Hematopoietic multipotent progenitor cell treated with erythropoietin and hydrocortisone succinate and interleukin-3 and kit ligand, for 6 days (in vitro differentiated cells): ENCODE measurements at places on chromosomes 11 and 22.

DNA sequence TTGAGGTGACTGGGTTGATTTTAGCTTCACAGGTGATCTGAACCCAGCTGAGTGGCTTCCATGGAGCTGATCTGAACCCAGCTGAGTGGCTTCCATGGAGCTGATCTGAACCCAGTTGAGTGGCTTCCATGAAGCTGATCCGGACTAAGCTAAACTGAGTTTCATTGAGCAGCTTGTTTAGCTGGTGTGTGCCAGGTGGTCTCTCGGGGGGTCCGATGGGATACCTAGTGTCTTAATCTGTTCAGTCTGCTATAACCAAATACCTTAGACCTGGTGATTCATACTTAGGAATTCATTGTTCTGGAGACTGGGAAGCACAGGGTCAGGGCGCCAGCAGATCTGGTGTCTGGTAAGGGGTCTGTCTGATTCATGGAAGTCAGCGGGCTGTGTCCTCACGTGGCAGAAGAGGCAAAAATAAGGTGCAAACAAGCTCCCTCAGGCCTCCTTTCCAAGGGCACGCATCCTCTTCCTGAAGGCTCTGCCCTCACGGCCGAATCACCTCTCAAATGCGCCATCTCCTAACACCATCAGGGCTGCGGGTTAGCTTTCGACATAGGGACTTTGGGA, 52.5 kb upstream of the KCNQ1OT1 start:
- no peak for DNase-seq

DNA sequence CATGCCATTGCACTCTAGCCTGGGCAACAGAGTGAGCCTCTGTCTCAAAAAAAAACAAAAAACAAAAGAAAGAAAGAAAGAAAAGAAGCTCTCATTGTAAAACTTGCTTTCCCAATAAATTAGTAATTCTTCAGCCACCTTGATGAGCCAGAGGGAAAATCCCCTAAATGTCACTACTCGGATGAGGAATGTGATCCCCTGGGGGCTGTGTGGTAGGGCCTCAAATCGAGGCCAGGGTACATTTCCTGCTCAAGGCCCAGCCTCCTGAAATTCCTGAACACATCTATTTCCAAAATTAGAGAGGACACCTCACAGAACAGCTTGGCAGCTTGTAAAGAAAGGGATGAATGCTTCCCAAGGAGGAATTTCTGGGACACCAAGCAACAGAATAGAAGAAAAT, 147.1 kb upstream of the SESN3 start:
- no peak for DNase-seq

- no peak for DNase-seq
Observed at GRCh38 chr11:92211576-92212167, 12.9 kb upstream of the FAT3 start.

GRCh38 chr11:69213316-69213715, 57.6 kb downstream of the SMIM38 start:
- no peak for DNase-seq

GRCh38 chr11:78465169-78465942, 47.7 kb upstream of the GAB2 start:
- no peak for DNase-seq

- DNase-seq, result peak; percentile 9
Observed at GRCh38 chr11:113664069-113664980, 41.8 kb downstream of the TMPRSS5 start.
